ENCODE measurements at places on chromosomes 4 and X.

DNA sequence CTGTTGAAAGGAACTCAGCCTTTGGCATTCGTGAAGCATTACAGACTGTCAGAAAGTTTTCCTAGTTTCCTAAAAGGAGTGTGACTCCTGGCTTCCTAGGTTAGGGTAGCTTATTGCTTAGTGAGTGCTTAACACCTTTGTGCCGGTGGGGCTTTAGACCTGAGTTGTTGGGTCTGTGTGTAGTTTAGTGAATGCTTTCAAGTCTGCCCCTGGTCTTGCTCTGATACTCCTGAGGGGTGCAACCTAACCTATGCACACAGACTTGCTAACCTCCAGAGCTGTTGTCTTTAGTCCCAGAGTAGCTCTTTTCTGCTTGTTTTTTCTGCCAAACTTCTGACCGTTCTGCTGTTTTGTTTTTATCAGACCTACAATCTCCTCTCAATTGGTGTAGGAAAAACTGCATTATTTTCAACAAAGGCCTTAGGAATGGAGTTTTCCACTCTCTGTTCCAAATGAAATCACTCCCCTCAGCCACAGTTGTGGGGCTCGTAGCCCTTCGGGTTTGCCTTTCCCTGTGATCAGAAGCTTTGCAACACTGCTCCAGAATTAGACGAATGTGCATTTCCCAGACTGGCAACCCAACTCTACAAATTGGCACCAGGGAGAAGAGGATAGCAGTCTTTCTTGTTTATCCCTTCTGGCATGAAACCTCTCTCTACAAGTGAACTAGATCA lies 1399.1 kb upstream of the PCDH7 start:
- DNase-seq: no peak

GRCh38 chr4:24468071-24468470 lies 116.3 kb downstream of the DHX15 start:
- DNase-seq: no peak

GRCh38 chr4:121336706-121337105 lies 44.1 kb downstream of the QRFPR start:
- DNase-seq: no peak

- DNase-seq: no peak
These were observed 2106.0 kb downstream of the PCDH7 start for GRCh38 chr4:32826169-32826568.

GRCh38 chr4:108155373-108155772 lies 13.4 kb downstream of the LEF1 start:
- no peak for DNase-seq

GRCh38 chr4:144295286-144295995 lies 154.9 kb upstream of the GYPA start:
- no peak for DNase-seq

DNA sequence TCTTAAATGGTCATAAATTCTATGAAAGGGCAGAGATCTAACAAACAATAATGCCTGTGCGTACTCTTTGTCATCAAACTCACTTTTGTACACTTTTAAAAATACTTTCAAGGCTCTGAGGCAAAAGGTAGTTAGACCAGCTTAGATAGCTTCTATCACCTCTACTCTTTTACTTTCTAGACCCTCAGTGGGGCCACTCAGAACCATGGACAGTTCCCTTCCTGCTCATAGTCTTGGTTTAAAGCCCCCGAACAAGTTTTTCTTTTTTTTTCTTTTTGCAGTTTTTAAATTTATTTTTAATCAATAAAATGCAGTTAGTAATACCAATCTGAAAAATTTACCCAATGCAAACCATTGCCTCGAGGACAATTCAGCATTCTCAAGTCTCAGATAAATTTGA lies 460.5 kb upstream of the CNKSR2 start:
- no peak for DNase-seq

DNA sequence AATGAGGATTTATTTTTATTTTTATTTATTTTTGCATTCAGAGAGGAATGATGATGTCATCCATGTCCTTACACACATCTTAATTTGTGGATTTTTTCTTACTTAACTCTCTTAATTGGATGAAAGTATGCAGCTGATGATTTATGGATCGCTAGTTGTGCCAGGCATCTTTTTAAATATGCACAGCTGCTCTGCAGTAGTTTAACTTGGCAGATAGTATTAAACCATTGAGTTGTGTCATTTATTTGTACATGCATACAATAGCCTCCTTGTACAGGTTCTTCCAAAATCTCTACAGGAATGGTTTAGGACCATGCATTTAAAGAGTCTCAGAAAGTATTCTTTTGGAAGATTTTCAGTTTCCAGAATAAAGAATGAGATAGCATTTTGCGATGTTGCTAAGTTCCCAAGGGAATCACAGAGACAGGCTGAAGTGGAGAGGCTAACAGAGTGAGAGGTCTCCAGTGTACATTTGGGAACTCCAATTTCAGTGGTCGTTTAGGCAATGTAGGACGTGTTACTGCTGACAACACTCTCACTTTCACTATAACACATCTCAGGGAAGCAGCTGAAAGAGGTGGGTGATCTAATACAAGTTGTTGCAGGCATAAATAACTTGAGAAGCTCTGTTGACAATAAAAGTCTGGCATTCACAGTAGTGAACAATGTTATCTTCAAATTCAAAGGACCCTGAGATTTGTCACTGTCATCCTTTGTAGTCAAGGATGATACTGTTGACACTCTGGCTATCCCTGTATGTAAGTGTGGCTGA lies 49.9 kb upstream of the SCRG1 start:
- no peak for DNase-seq

DNA sequence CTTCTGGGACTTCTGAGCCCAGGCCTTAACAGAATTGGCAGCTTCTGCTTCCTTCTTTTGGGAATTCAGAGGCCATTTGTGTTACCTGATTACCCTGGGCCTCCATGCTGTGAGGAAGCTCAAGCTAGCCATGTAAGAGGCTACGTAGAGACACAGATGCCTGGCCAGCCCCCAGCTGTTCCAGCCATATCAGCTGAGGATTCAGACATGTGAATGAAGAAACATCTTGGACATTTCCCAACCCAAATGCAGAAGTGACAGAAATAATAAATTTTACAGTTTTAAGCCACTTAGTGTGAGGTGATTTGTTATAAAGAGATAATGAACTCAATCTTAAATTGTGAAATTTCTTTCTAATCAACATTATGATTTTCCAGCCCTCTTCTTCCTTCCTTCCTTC lies 18.7 kb upstream of the ZNF827 start:
- DNase-seq: no peak

- no peak for DNase-seq
These were observed 237.7 kb downstream of the DCTD start for GRCh38 chr4:182679533-182679932.
